ENCODE measurements at places on chromosomes 4 and X.
A peak's percentile ranks its signal among the peaks of the same experiment; 100 is the strongest.

DNA sequence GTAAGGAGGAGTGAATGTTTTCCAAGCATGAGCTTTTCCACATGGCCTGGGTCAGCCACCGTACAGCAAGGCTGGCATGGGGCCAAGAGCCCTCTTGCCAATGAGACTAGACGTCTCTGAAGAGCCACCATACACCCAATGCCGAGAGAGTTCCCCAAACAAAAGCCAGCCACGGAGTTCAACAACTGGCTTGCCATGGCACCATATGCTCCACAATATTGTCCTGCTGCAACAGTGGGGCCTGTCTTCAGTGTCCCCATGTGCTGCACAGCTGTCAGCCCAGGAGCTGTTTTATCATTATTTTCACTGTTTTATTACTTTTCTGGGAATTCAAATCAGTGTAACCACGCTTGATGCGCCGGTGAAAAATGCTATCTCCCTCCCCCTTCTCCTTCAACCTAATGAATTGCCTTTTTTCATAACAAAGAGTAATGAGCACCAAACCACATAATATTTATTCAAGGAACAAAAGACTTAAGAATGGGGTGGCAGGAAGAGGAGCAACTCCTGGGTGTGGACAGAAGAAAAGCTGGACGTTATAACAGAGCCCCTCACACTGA, 18.4 kb downstream of the MAML3 start:
- H3K27ac ChIP-seq: no peak overlapping the region
- H3K4me3 ChIP-seq: no peak overlapping the region
- no peaks in the 10 kb centered on the region for H3K36me3 ChIP-seq
- peaks cover 4% of the 10 kb centered on the region for H3K4me1 ChIP-seq

DNA sequence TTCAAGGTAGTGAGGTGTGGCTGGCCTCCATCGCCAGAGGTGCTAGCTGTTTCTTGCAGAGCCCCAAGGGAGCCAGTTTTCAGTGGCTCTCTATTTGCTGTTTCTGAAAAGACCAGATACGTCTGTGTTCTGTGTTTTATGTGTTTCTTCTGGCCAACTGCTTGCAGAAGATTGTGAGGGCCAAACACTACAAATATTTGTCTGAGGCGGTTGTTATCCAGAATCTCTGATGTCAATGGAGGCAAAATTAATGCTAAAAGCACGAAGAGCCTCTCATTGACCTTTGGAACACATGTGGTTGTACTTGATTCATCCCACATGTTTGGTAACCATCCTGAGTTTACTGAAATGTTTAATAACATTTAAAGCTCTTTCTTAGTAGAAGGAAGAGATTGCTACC, 113.9 kb downstream of the CT47B1 start:
- no peaks in the 10 kb centered on the region for H3K36me3 ChIP-seq
- no peak for DNase-seq
- H3K27ac ChIP-seq: no peak overlapping the region
- H3K4me1 ChIP-seq: no peaks in the 10 kb centered on the region
- no peak overlapping the region for H3K4me3 ChIP-seq

GRCh38 chr4:127347936-127348335, 284.8 kb upstream of the INTU start:
- H3K4me3 ChIP-seq: no peak overlapping the region
- no peaks in the 10 kb centered on the region for H3K4me1 ChIP-seq
- DNase-seq: no peak
- no peak overlapping the region for H3K27ac ChIP-seq

DNA sequence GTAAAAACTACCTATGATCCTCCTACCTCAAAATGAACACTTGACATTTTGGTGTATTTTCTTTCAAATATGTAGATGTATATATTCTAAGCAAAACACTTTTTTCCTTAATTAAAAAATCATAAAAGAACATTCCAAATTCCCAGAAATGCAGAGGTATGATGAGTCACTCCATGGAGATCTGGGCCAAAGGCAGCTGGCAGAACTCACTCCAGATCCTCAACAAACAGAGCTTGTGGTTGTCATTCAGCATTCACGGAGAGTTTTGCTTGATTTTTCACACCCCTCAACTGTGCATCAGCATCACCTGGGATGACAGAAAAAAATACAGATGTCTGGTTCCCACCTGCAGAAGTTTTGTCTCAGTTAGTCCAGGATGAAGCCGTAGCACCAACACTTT, 144.6 kb downstream of the KIT start:
- H3K36me3 ChIP-seq: no peaks in the 10 kb centered on the region
- H3K4me1 ChIP-seq: peaks cover 2% of the 10 kb centered on the region
- H3K27ac ChIP-seq: no peak overlapping the region

DNA sequence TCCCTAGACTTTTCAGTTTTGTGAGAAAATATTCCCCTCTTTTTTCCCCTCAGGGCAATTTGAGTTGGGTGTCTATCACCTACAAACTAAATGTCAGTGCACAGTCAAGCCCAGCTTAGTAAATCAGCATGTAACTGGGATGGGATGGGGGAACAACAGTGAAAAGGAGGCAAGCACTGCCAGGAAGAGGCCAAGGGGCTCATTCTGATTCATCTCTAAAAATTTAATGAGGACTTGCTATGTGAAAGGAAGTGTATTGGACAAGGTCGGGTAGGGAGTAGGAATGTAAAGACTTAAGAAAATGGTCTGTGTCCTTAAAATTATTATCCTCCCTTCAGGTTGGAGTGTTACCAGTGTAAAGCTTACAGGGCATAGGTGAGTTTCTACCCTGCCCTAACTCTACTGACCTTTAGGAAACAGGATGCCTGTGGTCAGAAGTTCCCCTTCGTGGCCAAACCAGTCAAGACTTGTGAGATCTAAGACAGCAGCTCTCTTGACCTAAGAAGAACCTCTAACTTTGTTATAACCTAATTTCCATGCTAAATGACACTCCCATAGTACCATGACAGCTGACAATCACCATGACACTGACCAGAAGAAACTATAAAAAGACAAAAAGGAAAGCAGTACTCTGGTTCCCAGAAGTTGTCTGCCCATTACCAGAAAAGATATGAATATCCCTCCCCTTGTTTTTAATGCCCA, 194.4 kb upstream of the LDB2 start:
- H3K36me3 ChIP-seq: no peaks in the 10 kb centered on the region
- H3K4me3 ChIP-seq: no peak overlapping the region
- H3K4me1 ChIP-seq: peaks cover 9% of the 10 kb centered on the region
- H3K27me3 ChIP-seq: no peaks in the 10 kb centered on the region

GRCh38 chr4:154779362-154779947, 1.6 kb upstream of the RBM46 start:
- no peak for DNase-seq
- no peak overlapping the region for H3K27ac ChIP-seq

DNA sequence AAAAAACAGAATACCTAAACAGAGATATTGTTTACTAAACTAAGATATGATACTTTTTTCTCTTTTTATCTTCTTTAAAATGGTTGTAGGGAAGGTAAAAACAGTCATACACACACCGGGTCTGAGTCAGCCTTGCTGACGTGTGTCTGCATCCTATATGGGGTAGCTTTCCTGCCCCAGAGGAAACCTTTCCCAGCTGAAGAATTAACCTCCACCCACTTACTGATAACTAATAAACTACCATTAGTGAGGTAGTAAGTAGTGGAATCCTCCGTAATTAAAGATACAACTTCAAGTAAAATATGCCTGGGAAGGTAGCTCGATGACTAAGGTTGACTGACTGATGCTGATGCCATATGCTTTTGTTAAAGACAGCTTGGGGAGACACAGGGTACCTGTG, 312.2 kb downstream of the DCTD start:
- no peaks in the 10 kb centered on the region for H3K27me3 ChIP-seq
- no peak for DNase-seq
- no peaks in the 10 kb centered on the region for H3K4me1 ChIP-seq
- no peaks in the 10 kb centered on the region for H3K36me3 ChIP-seq
- no peak overlapping the region for H3K27ac ChIP-seq

DNA sequence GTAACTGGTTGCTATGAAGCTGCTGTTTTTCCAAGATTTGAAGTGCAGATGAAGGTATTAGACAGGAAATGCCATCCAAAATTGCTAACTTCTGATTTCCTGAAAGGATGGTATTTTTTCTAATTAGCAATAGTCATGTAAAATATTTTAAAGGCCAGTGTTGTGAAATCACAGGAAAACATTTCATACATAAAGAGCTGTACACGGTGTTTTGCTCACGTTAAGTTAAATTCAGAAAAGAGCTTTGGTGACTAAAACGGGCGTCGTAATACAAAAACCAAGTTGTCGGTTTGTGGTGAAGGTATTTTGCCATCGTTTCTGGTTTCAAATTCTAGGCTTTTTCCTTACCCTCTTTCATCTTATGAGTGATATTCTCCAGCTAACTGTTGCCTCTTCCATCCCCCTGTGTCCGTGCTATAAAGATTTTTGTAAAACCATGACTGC, 39.8 kb downstream of the AFF1 start:
- H3K27me3 ChIP-seq: no peaks in the 10 kb centered on the region
- H3K4me1 ChIP-seq: peaks cover 68% of the 10 kb centered on the region
- no peaks in the 10 kb centered on the region for H3K36me3 ChIP-seq
- no peak for DNase-seq
- no peak overlapping the region for H3K27ac ChIP-seq

DNA sequence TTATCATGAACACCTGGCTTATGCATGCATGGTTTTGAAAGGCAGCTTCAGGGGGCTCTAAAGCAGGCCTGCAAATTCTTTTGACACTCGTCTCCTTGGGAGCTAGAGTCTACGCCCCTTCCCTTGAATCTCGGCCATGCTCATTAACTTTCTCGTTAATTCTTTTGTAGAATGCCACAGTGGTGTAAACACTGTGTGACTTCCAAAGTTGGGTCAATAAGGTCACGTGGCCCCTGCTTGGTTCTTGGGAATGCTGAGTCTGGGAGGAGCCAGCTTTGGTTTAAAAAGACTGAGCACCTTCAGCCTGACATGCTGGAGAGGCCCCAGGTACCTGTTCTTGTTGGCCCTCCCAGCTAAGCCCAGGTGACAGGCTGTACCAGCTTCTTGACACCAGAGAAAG, 228.4 kb downstream of the DHRSX start:
- H3K27me3 ChIP-seq: no peaks in the 10 kb centered on the region
- no peaks in the 10 kb centered on the region for H3K36me3 ChIP-seq
- no peak overlapping the region for H3K27ac ChIP-seq
- no peaks in the 10 kb centered on the region for H3K4me1 ChIP-seq
- no peak overlapping the region for H3K4me3 ChIP-seq
- peak; percentile 5 for DNase-seq

GRCh38 chr4:23805450-23805851, 84.4 kb downstream of the PPARGC1A start:
- no peak for DNase-seq
- no peaks in the 10 kb centered on the region for H3K27me3 ChIP-seq
- no peaks in the 10 kb centered on the region for H3K4me1 ChIP-seq
- H3K27ac ChIP-seq: no peak overlapping the region
- no peaks in the 10 kb centered on the region for H3K36me3 ChIP-seq
- no peak overlapping the region for H3K4me3 ChIP-seq

DNA sequence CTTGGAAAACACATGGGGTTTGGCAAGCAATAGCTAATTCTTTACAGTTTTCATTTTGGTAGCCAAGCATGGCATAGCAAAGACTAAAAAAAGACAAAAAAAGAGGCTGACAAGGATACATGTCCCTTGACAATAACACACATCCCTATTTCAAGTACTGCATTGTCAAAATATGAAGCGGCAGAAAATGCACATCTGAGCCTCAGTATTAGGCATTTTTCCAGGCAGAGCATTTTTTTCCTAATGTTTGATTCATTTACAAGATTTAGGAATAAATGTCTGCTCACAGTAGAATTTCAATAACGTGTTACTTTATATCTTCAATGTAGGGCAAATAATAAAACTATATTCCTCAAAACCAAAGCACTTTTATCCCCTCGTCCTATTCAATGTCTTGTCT, 216.3 kb upstream of the PCDH18 start:
- no peaks in the 10 kb centered on the region for H3K4me1 ChIP-seq
- no peak overlapping the region for H3K27ac ChIP-seq
- DNase-seq: no peak
- H3K4me3 ChIP-seq: no peak overlapping the region
- H3K27me3 ChIP-seq: no peaks in the 10 kb centered on the region
- no peaks in the 10 kb centered on the region for H3K36me3 ChIP-seq

- no peaks in the 10 kb centered on the region for H3K27me3 ChIP-seq
- no peak overlapping the region for H3K4me3 ChIP-seq
- H3K27ac ChIP-seq: no peak overlapping the region
- H3K36me3 ChIP-seq: no peaks in the 10 kb centered on the region
- no peak for DNase-seq
- no peaks in the 10 kb centered on the region for H3K4me1 ChIP-seq
Observed at GRCh38 chr4:56892691-56893090, 15.0 kb upstream of the REST start.

DNA sequence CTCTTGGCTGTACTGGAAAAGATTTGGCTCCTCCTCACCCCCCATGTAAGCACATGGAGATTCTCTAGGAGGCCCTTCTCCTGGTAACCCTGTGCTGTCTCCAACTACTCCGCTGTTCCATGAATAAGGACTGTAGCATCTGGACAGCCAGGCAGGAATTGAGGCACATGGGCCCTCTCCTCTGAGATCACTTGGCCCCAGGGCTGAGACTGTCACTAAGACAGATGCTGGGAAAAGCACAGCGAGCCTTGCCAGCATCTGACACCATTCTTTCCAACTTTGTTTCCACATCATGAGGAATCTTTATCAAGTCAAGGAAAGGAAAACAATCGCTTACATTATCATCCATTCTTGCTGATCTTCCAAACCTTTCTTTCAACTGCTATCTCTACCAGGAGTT, 222.6 kb upstream of the INTU start:
- no peaks in the 10 kb centered on the region for H3K27me3 ChIP-seq
- no peaks in the 10 kb centered on the region for H3K36me3 ChIP-seq
- no peak overlapping the region for H3K4me3 ChIP-seq
- DNase-seq: peak; percentile 75

GRCh38 chr4:142566777-142567176, 279.3 kb downstream of the INPP4B start:
- H3K36me3 ChIP-seq: no peaks in the 10 kb centered on the region
- no peaks in the 10 kb centered on the region for H3K4me1 ChIP-seq
- no peak for DNase-seq
- H3K27ac ChIP-seq: no peak overlapping the region
